ENCODE measurements at places on chromosomes 3 and 15.

DNA sequence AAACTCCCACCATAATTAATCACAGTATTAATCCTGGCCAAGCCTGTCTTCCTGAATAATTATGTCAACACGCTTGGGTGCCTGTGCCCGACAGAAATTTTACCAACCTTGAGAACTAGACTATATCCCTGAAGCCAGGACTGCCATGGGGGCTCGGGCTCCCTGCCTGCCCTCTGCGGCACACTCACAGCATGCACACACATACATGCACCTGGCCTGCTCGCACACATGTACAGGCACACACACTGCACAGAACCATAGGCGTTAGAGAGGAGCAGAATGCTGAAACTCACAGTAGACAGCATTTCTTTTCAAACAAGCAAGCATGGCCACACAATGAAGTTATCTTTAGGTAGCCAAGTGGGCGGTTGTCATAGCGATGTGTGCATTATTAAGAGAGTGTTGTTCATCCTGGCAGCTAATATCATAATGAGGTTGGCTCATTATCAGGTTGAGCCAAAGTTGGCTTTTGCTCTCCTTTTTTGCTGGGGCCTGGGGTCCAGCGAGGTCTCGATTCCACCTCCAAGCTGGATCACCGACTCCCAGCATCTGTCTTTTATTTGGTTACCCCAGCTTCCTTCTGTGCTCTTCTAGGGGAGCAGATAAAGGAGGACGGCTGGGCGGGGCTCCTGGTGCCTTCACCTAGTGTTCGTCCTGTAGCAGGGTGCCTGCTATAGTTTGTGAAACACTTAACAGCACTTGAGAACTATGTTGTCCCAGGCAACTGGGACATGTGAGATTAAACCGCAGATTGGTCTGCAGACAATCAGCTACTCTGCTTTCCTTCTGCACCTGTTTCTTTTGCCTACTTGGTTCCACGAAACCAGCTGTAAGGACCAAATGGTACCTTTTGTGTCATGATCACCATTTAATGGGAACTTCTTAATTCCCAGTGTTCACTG lies 91.4 kb downstream of the ZNF621 start:
- no peak for DNase-seq

DNA sequence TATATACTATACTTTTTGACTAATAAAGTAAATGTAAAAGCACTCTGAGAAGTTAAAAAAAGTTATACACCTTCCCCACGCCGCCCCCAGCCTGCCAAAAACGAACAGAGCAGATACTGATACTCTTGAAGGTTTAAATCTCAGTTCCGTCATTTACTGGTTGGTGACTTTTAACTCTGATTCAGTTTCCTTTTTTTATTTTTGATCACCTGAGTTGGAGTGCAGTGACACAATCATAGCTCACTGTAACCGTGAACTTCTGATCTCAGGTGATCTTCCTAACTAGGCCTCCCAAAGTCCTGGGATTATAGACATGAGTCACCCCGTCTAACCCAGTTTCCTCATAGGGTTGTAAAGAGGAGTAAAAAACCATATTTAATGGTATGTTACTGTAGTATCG lies 3.3 kb upstream of the TIPIN start:
- no peak for DNase-seq

DNA sequence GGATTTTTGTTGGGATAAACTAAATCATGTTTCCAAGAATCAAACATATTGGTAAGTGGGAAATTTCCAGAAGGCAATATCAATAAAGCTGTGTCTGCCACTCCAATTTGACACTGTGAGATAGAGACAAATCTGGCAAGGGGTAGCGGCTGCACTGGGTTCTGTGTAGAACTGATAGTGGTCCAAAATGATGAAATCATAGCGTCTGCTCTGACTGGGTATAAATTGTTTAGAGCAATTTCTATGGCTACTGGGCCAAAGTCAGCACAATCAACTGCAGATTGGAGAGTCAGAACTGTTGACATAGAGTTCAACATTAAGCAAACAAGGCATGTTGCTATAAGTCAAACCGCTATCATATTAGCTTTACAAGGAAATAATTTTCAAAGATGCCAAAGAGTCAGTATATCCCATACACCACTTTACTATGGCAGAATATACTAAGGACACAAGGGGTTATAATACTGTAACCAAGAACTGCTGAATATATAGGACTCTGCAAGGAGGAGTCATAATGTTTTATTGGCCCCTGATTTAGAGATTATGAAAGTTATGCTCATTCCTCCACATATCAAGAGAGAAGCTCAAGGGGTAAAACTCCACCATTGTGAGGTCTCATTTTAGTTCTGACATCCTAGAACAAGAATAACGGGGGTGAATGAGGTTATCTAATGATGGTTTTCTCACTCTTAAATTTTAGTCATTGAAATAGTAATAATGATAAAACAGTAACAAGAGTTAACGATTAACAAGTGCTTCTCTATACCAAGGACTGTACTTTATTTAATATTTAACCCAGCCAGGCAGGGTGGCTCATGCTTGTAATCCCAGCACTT lies 309.7 kb upstream of the GADL1 start:
- no peak for DNase-seq

DNA sequence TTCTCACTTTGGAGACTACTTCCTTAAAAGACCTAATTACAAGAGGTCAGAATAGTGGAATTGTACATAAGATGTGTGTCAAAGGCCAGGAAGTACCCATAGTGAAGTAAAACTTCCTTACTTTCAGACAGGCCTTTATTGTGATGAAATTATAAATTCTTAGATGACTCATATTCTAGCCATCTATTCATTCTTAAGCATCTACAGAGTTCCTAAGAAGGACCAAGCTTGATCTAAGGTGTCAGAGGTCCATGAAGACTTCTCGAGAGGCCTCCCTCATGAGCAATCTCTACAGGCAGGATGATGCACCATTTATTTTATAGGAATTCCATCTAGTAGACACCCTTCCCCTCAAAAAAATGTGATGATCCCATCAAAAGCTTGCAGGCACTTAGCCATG lies 493.3 kb downstream of the MAGI1 start:
- no peak for DNase-seq

- DNase-seq = no peak
Observed at GRCh38 chr15:72382146-72382545, 6.3 kb upstream of the HEXA start.
